Heart left ventricle (tissue), 16 donors: ENCODE measurements at places on chromosomes 6 and 20. TPM values are rescaled to one million over a fixed set of nuclear protein-coding genes. Genes with fewer than 3 reads are reported as not detected.

GRCh38 chr6:33784787-33785186 lies 4.1 kb downstream of the LEMD2 start:
- no peak overlapping the region for H3K4me3 ChIP-seq
- H3K27me3 ChIP-seq: no peaks in the 10 kb centered on the region
- H3K27ac ChIP-seq: peak overlapping the region; percentile 99
- peaks cover 65% of the 10 kb centered on the region for H3K36me3 ChIP-seq

DNA sequence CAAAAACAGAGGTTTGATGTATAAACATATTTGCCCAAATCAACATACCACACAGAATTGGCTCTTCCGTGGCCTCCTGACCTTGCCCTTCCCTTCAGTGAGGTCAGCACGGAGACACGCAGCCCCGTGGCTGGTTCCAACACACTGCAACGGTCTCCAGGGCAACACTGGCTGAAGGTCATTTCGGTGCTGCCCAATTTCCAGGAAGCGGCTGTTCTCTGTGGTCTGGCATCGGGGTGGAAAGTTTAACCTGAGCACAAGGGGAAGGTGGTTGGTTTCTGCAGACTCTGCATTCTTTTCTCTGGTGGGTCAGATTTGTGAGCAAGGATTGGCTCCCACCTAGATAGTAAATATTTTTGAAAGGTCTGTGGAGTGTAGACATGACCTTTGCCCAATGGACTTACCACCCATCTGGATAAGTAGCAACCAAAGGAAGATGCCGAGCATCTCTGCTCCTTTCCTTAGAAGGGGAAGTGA lies 177.6 kb upstream of the PHACTR1 start:
- H3K27ac ChIP-seq: no peak overlapping the region
- no peaks in the 10 kb centered on the region for H3K4me1 ChIP-seq
- H3K4me3 ChIP-seq: no peak overlapping the region
- DNase-seq: no peak
- no peaks in the 10 kb centered on the region for H3K36me3 ChIP-seq

GRCh38 chr20:52649727-52650126 lies 322.4 kb upstream of the TSHZ2 start:
- H3K4me1 ChIP-seq: no peaks in the 10 kb centered on the region
- no peak for DNase-seq
- no peaks in the 10 kb centered on the region for H3K36me3 ChIP-seq
- H3K27me3 ChIP-seq: no peaks in the 10 kb centered on the region

CDH26 gene
- total RNA-seq: 0.93 TPM

AK9 gene
- 12.6 TPM for total RNA-seq
